ENCODE measurements at places on chromosomes 4 and X.

- no peak for DNase-seq
Observed at GRCh38 chr4:102168580-102168979, 176.7 kb downstream of the SLC39A8 start.

DNA sequence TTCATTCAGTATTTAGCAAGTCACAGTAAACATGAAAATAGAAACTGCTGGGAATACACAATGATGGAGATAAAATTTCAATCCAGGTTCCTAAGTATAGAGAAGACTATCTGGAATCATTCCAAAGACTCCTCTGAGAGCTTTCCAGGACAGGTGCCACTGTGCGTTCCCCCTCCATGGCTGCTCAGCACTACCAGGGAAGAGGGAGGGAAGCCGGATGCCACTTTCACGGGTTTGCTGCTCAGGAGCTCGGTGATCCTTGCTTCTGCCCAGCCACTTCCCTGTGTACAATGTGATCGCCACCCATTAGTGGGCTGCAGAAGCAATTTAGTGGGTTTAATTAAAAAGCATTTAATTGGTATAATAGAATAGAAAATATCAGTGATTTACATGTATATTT, 94.5 kb downstream of the FNIP2 start:
- DNase-seq = no peak

DNA sequence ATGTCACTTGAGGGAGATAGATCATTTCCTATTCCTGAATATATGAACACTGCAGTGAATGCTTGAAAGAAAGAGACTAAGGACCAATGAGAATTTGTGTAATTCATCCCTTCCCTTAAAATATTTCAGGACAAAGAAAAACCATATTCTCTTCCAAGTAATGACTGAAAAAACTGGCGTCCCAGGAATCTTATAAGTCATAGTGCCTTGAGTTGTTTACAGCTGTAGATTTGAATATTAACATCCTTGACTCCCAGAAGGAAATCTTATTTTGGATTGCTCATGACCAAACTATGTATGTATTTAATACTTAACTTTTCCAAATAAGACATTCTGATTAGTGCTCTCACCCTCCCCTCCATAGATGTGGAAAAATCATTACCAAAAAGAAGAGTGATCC, 55.5 kb downstream of the CLDN22 start:
- no peak for DNase-seq

DNA sequence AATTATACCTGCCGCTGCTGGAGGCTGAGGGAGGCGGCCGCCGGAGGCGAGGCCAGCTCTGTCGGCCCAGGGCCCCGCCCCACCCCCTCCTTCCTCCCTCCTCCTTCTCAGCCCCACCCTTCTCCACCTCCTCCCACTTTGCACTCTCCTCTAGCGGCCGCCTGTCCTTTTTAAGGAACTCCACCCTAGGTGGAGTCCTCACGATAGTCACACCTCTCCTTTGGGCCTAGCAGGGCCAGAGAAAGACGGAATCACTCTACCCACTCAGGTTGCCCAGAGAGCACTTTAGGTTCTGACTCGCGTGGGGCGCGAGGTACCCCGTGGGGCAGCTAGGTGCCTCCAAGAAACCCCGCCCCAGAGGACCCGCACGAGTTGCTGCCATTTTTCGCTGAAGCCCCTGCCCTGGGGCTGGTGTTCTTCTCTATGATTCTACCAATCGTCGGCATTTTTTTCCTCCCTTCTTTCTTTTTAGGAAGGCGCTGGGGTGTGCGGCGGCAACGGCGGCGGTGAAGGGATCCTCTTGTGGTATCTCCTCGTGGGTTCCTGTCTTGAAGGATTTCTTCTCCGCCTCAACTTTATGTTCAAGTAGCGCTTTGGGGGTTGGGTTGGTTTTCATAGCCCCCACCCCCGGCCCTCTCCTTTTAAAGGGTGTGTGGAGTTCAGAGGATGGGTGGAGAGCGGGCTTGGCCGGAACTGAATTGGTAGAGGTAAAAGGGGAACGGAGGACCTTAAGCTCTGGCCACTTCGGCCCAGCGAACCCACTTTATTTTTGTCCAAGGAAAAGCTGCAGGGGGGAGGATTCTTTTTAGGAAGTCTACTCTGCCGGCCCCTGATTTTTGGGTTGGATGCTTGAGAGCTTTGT, at the start of gene KLF8:
TSS of gene KLF8 (plus strand) at position 136 of the 862 bp plus-strand sequence. CDS start 979 bp downstream, outside the sequence.
- peak; percentile 21 for DNase-seq

DNA sequence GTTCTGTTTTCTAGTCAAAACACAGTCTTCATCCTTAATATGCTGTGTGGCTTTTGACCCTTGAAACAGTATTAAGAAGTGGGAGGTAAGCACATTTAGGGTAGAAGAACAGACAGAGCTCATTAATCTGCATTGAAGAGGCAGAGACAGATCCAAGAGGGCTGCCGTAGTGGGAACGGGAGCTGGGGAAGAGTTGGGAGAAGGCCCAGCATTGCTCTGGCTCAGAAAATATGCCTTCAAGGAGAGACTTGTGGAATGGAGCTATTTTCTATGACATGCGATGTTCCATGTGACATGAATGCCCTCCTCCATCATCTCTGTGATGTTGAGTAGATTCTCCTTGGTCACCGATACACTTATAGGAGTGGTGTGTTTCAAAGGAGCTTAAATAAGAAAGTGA, 273.3 kb upstream of the BOD1L1 start:
- no peak for DNase-seq

DNA sequence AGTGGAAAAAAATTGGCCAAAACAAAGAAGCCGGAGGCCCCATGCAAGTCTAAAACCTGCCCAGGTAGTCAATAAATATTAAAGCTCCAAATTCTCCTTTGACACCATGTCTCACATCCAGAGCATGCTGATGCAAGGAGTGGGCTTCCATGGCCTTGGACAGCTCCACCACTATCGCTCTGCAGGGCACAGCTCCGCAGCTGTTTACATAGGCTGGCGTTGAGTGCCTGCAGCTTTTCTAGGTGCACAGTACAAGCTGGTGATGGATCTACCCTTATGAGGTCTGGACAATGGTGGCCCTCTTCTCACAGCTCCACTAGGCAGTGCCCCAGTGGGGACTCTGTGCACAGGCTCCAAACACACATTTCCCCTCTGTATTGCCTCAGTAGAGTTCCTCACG, 84.2 kb upstream of the LANCL3 start:
- no peak for DNase-seq

DNA sequence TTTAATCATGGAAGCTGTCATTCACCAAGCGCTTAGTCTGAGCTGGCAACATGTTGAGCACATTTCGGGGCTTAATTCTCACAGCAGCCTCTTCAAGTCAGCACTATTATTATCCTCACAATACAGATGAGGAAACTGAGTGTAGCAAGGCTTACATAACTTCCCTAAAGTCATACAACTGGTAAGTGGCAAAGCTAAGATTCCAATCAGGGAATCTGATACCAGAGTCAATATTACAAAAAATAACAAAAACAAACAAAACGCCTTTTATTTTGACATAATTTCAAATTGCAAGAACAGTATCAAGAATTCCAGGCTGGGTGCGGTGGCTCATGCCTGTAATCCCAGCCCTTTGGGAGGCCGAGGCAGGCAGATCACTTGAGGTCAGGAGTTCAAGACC, 120.4 kb upstream of the DUSP21 start:
- DNase-seq = no peak

DNA sequence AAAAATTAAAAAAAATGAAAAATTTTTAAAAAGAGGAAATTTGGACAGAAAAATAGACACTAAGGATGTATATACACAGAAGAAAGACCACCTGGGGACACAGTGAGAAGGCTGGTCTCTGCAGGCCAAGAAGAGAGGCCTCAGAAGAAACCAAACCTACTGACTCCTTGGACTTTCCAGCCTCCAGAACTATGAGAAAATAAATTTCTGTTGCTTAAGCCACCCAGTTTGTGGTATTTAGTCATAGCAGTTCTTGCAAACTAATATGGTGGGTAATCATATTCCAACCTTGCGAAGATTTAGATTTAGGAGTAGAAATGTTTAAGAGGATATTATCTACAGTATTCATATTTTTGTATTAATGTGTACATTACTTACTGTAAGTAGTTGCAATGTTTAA, 56.4 kb downstream of the COQ2 start:
- DNase-seq = no peak

DNA sequence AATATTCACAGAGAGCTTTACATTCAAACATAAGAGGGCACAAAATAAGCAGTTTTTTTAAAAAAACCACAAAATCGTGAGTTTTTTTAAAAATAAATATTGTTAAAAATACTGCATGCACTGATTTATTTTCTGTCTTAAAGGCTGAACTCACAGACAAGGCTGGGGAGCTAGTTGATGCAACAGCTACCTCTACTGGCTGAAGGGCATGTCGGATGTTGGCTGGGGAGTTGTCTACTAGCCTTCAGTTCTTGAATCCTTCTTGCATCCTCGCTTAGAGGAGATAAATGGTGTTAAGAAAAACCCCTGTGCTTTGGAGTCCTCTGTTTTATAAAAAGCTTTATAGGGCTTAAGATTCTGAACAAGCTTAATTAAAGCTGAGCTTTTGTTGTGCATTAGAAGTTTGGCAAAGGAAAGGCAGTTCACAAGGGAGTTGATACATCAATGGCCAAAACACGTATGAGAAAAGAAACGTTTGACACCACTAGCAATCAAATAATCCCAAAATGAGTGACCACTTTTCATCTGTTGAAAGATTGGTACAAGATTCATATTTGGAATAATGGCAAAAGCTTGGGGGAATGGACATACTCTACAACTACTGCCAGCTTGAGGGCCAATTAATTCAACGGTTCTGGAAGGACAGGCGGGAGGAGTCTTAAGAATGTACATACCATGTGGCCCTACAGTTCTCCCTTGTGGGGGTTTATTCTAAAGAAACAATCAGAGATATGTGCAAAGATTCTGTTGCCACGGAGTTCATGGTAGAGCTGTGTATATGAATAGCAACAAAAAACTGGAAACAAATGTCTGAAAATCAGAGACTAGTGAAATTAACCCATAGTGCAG, 94.7 kb downstream of the SEL1L3 start:
- no peak for DNase-seq

DNA sequence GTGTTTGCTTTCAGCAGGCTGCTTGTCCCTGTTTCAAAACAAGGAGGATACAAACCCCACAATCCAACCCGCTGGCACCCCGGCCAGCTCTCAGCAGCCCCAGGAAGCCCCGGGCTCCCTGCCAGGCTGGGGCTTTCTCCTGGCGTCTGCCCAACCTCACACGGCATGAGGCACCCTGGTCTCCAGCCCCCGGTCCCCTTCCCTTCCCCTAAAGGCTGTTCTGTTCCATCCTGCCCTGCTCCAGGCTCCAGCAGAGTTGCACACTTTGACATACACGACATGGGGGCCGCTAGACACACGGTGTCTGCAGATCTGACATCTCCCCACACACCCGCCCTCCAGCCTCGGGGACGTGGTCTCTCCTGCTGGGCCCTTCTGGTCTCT, 107.7 kb upstream of the ADRA2C start:
- no peak for DNase-seq

- DNase-seq = no peak
Observed at GRCh38 chrX:44770121-44770520, 73.7 kb upstream of the DUSP21 start.

DNA sequence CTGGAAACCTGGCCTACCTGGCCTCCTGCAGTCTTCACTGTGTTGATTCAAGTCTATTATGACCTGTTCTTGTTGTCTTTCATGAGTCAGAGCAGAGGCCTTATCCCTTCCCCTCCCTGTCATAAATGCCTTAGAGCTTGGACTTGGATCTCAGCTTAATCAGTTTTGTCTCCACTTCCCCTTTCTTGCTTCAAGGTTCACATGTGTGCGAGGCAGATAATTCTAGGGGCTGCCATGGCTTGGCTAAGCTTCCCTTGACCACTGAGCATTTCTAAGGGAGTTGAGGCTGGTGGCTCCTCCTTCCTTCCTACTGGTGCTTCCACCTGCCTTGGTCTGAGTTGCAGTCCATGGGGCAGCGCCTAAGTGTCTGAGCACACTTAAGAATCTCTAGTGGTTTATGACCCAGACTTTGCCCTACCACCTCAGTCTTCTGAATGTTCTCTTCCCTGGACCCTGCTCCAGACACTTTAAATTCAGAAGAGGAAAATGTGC, 1.7 kb upstream of the HEPH start:
- no peak for DNase-seq

GRCh38 chr4:181877329-181877848, 365.8 kb upstream of the TENM3 start:
- no peak for DNase-seq

GRCh38 chr4:2861631-2862436, 18.2 kb downstream of the ADD1 start:
- no peak for DNase-seq

GRCh38 chr4:114921790-114922591, 191.4 kb downstream of the NDST4 start:
- DNase-seq = no peak

DNA sequence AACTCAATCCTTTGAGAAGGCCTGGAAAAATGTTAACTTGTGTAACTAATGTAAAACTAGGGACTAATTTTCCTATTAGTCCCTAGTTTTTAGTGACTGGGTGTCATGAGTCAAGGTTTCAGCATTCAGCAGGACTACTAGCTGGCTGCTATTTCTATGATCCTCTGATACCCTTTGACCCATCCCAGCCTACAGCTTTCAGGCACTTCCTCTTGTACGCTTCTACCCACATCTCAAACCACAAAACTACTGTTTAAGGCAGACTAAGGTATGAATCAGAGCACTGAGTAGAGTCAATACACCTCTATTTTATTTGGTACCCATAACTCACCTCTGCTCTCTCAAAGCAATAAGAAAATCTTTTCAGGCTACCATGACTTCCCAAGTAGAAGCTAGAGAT, 809.6 kb downstream of the PDHA2 start:
- no peak for DNase-seq

DNA sequence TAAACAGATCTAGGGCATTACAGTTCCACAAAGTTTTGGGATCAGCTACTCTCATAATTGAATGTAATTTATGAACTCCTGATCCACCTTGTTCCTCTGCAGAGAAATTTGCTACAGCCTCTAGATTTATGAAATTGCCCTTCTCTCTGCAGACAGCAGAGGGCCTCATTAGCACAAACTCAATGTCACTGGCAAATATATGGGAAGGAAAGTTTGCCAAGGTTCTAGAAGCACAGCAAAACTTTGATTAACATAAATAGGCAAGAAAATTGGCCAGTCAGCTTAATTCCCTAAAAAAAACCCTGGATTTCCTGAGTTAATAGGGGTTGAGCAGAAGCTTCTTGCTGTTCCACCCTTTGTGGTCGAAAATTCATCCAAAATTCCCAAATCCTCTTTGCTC, 31.5 kb downstream of the PRPS1 start:
- peak; percentile 42 for DNase-seq

GRCh38 chr4:94926936-94927335, 169.2 kb downstream of the BMPR1B start:
- DNase-seq = no peak

DNA sequence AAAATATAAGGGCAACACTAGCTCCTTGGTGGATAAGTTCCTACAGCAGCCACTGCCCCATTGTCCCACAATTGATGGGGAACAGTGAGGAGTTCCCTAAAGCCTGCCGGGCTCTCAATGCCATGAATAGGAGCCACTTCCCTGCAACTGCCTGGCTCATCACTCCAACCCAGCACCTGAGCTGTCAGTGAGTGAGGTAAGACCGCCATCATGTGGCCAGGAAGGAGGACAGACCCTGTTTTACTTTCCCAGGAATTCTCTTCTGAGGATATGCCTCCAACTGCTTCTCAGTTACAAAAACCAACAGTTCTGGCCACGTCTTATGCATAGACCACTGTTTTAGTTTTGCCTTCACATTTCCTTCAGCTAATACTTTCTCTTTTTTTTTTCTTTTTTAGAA, 45.5 kb downstream of the SRPX start:
- no peak for DNase-seq

GRCh38 chr4:45578874-45579273, 545.0 kb downstream of the GABRG1 start:
- no peak for DNase-seq

- no peak for DNase-seq
Observed at GRCh38 chrX:46912603-46913491, 626 bp downstream of the JADE3 start.
